SJCRH30 (cell line): ENCODE measurements at places on chromosomes 1 and 21. TPM values are rescaled to one million over a fixed set of nuclear protein-coding genes. Genes with fewer than 3 reads are reported as not detected.

Gene SPATA17
- 0.03 and 0.49 TPM in 2 replicates for total RNA-seq

Gene SH3D21
- 0.48 and 1.4 TPM in 2 replicates for total RNA-seq

DNA sequence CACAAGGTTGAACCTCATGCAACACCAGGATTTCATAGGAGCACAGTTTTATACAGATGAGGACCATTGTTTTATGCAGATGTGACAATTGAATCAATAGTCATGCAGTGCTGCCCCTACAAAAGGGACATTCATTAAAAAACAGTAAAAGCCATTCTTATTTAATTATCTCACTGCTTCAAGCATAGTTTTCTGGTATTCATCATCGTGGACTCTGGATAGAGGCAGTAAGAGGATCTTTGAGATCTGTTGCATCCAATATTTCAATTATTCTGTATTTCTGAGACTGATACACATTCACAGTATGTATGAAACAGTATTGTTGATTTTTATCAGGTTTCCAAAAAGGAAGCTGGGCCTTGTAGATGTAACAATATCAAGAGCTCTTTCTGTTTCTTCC lies 237.6 kb downstream of the RYR2 start:
- no peak overlapping the region for H3K27ac ChIP-seq
- H3K27me3 ChIP-seq = no peaks in the 10 kb centered on the region
- no peak for DNase-seq
- H3K4me3 ChIP-seq = no peak overlapping the region

DNA sequence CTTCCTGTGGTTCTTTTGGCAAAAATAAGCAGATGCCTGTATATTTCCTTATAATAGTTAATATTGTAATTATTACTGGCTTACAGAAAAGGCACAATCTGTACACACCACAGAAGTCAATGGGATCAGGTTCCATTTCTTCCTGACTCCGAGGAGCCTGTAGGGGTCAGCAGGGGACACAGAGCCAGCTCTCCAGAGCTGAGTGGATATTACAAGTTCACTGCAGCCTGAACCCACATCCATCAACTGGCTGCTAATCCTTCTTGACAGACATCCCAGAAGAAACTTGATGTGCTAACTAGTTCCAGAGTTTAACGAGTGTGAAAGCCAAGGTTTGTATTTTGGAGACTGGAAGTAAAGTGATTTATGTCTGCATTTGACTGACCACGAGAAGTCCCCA lies 203.8 kb downstream of the LMX1A start:
- H3K4me3 ChIP-seq = no peak overlapping the region
- H3K27ac ChIP-seq = no peak overlapping the region
- H3K4me1 ChIP-seq = no peaks in the 10 kb centered on the region
- no peaks in the 10 kb centered on the region for H3K36me3 ChIP-seq
